ENCODE measurements at places on chromosomes 2 and 18. TPM values are rescaled to one million over a fixed set of nuclear protein-coding genes. Genes with fewer than 3 reads are reported as not detected.

GRCh38 chr18:76376668-76377358, 118.2 kb downstream of the ZNF516 start:
- no peak for DNase-seq

DNA sequence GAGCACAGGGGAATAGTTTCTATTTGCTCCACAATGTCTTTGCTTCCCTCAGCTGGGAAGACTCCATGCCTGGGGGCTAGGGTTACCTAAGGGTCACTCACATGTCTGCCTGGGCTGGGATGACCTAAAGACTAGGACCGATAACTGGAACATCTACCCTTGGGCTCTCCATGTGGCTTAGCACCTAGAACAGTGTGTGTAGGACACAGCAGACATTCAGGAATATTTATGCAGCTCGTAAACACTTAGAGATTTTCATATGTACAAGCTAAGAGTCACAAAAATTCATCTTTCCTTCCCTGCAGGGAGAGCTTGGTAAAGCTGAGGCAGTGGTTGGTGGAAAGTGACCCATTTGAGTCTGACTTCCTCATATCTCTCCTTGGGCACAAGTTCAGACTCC, 55.8 kb downstream of the FBLN7 start:
- DNase-seq, result no peak

DNA sequence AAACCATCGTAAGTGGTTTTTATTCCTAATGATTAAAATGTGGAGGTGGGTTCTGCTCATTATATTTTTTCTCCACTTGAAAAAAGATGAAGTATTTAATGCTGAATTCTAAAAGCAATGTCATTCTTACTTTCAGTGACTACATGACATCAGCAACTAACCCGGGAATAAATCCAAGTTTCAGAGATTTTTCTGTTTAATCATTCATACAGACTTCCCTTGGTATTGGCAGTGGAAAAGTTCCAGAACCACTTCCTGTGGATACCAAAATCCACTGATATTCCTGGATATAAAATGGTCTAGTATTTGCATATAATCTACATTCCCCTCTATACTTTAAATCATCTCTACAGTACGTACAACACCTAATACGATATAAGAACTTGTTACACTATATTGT, 128.6 kb downstream of the ZNF532 start:
- DNase-seq, result no peak

DNA sequence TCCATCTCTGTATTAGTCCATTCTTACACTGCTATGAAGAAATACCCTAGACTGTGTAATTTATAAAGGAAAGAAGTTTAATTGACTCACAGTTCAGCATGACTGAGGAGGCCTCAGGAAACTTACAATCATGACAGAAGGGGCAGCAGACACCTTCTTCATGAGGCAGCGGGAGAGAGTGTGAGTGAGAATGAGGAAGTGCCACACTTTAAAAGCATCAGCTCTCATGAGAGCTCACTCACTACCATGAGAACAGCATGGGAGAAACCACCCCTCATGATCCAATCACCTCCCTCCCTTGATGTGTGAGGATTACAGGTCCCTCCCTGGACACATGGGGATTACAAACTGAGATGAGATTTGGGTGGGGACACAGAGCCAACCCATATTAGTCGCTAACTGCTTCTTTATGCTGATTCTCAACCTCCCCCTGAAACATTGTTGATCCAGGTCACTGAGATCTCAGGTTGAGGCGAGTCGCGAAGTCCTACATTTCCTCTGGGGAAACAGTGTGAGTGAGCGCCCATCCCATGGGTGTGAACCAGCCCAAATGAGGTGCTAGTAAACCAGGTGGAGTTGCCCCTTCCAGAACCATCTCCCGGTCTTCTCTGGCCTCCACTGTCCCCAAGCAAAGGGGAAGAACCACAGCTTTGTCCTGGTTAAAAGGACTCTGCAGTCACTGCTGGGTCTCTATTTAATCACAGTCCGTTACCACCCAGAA, 123.8 kb downstream of the CAPN13 start:
- DNase-seq, result no peak

DNA sequence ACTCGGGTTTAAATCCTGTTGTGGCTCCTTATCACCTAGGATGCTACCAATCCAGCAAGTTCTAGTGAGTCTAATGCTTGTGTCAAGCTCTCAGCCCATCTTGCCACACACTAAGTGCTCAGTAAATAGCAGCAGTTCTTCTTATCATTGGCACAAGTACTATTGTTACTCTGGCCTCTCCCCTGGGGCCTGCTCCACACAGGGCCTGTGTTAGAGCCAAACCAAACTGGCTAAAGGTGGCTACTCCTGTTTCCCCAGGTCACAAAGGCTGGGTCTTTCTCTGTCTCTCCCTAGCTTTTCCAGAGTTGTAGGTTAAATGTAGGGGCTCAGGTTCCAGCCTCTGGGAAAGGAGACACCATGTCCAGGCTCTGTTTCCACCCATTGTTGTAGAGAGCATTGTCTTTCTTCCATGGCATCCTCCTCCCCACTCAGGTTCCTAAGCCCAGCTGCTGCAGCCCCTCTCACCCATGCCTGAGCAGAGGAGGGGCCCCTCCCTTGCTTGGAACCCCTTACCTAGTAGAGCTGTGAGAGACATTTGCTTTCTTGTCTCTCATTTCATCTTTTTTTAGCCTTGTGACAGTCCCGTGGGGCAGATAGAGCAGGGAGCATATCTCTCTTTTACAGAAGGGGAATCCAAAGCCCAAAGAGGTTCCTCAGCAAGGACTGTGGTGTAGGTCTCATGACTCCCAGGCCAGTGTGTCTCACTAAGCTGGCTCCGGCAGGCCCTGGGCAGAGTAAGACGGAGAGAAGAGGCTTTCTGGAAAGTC, 56.4 kb upstream of the OTOF start:
- DNase-seq, result no peak

Gene DSG2
- total RNA-seq, result 47.7 TPM

DNA sequence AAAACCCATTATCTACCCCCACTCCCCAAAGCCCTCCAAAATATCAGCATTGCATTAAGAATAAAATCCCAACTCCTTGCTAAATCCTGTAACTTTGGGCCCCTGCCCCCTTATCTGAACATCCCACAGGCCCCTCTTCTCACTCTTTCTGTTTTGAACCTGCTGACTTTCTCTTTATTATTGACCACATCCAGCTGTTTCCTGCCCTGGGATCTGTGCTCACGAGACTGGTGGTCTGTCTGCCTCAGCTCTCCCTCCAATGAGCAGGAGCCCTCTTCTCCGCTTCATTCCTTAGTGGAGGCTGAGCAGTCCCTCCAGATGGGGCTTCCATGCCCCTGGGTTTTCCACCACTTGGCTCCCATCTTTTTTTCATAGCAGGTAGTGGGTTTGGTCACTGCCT, 116.9 kb downstream of the ACKR3 start:
- DNase-seq, result no peak

- no peak for DNase-seq
Measured at GRCh38 chr2:47043891-47044239, 111.2 kb downstream of the STPG4 start.

- DNase-seq, result peak; percentile 71
Measured at GRCh38 chr18:31101183-31102024, 817 bp downstream of the DSC2 start.

Gene ITPRIPL1
- total RNA-seq, result 0.75 TPM

GRCh38 chr2:215507136-215507535, 71.3 kb upstream of the FN1 start:
- DNase-seq, result no peak

Gene ACP1
- 136 TPM for total RNA-seq

Gene IL1F10
- not detected for total RNA-seq

DNA sequence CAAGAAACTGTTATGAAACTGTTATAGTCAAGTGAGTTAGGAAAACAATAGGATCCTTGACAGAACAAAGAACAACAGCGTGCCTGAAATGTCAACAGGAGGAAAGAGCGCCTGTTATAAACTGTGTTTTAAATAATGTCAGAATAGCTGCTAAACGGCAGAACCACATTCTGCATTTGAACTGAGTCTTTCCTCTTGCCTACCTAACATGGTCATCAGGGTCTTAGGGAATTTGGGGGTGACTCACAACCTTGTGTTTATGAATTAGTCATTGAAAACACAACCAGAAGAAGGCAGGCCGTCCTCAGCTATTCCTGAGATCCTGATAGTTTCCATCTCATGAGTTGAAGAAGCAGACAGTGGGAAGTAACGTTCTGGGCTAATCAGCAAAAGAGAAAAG, 222.0 kb upstream of the FN1 start:
- DNase-seq, result no peak

Gene TEKT4
- total RNA-seq, result 0.88 TPM

Gene SP100
- total RNA-seq, result 84.6 TPM

- DNase-seq, result no peak
Measured at GRCh38 chr2:181784556-181784955, 104.2 kb upstream of the NEUROD1 start.

All from thyroid gland (tissue), 4 donors.